Stimulated activated CD4-positive, alpha-beta T cell treated with anti-CD3 and anti-CD28 coated beads, Interleukin-4, amount 100 ng/mL, for 4 hours (primary cell): ENCODE measurements at places on chromosomes 5 and 9.

DNA sequence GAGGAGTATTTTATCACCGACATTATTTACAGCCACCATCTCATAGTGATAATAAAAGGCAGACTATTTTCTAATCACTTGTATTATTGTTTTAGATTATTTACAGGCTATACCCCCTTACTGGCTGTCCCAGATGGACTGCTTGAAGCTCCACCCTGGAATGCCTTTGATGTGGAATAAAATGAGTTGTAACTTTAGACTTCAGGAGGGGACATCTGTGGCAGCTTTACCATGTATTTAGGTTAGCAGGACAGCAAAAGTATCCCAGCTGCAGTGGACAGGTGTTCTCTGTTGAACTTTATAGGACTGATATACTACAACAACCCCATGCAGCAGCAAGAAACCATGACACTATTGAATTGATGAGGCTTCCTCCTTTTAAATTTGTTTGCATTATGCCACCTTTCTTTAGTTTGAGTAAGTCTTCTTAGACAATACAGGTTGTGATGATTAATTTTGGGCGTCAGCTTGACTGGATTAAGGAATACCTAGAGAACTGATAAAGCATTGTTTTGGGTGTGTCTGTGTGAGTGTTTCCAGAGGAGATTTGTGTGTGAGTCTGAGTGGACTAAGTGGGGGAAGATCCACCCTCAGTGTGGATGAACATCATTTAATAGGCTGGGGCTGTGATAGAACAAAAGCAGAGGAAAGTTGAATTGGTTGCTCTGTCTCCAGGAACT lies 29.2 kb upstream of the C9orf57 start:
- DNase-seq: no peak

DNA sequence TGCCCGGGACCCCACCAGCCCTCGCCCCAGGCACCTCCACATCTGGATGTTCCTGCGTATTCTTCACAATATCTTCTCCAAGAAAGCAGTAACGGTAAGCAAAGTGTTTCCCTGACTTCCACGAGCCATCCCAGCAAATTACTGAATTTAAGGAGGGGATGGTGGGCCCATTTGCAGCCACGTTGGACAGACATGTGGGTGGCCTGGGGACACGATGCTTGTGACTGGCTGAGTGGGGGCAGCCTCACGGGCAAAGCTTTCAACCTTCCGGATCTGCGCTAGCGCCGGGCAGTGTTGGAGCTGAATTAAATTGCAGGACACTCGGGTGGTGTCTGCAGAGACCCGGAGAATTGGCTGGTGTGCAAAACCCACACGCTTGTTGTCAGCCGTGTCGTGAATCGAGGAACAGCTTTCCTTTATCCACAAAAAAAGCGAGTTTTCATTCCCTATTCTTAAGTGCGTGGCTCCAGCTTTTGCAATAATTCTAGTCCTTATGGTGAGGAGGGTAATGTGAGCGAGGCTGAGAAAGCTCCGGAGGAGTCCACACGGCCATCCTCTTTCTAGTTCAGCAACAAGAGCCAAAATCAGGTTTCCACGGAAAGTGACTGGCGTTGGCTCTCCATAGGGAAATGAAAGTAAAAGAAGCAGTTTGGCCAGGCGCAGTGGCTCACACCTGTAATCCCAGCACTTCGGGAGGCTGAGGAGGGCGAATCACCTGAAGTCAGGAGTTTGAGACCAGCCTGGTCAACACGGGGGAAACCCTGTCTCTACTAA lies 17.5 kb upstream of the CLPTM1L start:
- no peak for DNase-seq

DNA sequence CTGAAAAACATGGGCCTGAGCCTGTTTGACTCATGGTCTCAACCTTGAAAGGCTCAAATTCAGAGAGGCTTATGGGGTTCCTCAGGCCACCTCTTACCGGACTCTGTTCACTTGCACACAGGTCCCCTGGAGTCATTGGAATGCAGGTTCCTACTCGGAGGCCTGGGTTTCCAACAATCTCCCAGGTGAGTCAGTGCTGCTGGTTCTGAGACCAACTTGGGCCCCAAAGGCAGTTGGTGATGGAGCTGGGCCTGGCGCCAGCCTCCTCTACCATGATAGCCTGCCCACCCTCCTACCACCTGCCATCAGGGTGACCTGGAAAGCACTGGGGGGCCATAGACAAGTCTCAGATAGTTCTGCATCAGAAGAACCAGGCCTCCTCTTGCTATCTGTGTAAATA lies 188.4 kb downstream of the RGS3 start:
- DNase-seq: no peak

DNA sequence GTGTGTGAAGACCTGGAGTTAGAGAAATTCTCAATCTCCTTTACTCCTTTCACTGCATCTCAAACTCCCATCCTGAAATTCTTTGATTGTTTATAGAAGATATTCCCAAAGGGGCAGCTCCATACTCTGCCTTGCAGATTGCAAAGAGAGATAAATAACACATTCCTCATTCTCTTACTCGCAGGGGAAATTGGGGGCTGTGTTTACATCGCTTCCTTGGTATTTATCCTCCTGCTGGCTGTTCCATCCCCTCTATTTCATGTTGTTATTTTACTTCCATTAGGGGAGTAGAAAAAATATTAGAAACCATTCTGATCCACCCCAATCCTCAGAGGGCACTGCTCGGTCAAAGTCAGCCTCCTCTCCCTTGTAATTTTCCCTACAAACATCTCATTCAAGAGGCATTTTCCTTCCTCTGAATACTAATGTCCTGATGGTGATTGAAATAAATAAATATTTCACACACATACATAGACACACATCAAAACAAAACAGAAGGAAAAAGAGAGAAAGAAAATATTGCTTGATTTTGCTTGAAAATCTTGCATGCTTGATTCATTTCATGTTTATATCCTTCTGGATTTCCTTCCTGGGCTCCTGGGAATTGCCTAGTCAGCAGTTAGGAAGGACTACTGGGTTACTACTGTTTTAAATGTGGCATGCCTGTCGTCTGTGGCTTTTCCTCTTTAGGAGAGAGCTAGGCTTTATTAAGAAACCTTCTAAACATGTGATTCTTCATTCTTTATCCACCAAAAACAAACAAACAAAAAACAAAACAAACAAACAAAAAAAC lies 420.1 kb upstream of the PAPPA start:
- no peak for DNase-seq

- no peak for DNase-seq
Measured at GRCh38 chr9:85432599-85432998, 309.2 kb downstream of the AGTPBP1 start.

GRCh38 chr5:107893642-107894041 lies 222.9 kb upstream of the EFNA5 start:
- DNase-seq: no peak

DNA sequence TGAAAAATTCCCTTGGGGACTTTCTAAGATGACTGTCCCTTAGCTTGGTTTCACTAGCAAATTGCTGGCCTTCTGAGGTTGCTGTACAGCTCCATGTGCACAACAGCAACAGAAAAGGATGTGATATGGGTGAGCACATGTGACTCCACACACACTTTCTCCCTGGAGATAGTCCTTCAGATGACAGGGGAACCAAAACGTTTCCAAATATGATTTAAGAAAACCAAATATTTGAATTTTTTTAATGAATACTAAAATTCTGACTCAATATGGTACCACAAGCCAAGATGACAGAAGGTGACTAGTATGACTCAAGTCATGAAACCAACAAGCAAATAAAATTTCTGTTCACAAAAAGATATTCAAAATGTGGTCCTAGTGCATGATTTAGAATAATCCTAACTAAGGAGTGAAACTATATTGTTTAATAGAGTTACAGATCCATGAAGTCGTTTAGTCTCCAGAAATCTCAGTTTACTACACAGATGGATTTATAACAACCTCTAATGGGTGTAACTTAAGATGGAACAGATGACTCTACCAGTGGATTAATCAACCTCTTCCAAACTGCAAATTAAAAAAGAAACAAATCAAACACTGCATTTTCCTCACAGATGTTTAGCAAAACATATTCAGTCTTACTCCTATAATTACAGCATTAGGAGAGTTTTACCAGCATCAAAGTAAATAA lies 144.8 kb upstream of the PIK3R1 start:
- DNase-seq: no peak

GRCh38 chr5:132179405-132179804 lies 48.2 kb downstream of the P4HA2 start:
- DNase-seq: no peak

DNA sequence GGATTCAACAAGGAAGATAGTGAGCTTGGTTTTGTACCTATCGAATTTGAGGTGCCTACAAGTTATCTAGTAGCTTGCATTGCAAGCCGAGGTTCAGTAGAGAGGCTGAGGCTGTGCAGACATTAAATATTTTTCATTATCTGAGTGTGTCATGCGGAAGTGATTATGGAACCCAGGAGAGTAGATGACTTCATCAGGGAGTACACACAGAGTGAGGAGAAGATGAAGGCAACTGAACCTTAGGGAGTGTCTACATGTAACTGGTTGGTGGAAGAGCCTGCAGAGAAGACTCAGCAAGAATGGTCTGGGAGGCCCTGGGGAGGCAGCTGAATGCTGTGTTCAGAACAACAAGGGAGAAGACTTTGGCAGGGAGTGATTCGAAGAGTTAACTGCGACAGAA lies 393.9 kb downstream of the ARHGEF28 start:
- no peak for DNase-seq

DNA sequence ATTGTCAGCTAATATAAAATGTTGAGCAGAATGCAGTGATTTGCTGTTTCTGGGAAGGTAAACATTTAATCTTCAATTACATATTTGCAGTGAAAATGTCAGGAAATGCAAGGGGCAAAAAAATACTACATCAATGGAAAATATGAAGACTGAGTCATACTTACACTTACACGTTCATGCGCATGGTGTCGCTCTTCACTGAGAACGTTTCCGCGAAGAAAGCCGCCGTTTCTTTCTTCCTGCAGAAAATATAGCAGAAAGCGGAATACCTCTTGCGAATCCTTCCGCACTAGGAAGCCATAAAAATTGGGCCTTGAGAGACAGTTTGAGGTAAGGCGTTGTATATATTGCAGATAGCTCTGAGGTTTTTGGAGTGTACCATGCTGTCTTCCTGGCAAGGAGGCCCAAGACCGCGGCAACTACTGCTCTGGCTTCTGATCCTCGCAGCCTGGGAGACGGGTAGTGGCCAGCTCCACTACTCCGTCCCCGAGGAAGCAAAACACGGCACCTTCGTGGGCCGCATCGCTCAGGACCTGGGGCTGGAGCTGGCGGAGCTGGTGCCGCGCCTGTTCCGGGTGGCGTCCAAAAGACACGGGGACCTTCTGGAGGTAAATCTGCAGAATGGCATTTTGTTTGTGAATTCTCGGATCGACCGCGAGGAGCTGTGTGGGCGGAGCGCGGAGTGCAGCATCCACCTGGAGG lies at the start of gene PCDHA13:
TSS of gene PCDHA13 (plus strand) at position 236 of the 702 bp plus-strand sequence. CDS start at position 381, 145 bp downstream.
- no peak for DNase-seq

DNA sequence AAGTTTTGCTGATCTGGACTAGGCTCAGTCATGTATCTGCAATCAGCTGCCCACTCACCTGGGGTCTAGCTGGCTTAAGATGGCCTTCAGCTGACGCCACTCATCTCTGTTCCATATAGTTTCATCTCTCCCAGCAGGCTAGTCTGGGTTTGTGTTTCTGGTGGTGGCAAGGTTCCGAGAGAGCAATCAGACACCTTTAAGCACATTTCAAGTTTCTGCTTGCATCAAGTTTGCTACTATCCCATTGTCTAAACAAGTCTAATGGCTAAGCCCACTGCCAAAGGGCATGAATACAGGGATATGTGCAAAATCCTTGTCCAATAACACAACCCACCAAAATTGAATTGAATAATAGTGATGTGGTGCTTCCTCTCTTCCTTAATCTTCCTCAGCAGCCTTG lies 251.7 kb downstream of the PIK3R1 start:
- no peak for DNase-seq

- DNase-seq: no peak
Measured at GRCh38 chr5:174455301-174455700, 269.1 kb upstream of the MSX2 start.

GRCh38 chr5:112533362-112533761 lies 114.3 kb upstream of the EPB41L4A start:
- DNase-seq: no peak

- no peak for DNase-seq
Measured at GRCh38 chr5:6377582-6377904, 804 bp downstream of the MED10 start.

- no peak for DNase-seq
Measured at GRCh38 chr9:37508135-37508833, 22.5 kb downstream of the POLR1E start.

GRCh38 chr9:114006931-114007691 lies 71.0 kb downstream of the AMBP start:
- no peak for DNase-seq

DNA sequence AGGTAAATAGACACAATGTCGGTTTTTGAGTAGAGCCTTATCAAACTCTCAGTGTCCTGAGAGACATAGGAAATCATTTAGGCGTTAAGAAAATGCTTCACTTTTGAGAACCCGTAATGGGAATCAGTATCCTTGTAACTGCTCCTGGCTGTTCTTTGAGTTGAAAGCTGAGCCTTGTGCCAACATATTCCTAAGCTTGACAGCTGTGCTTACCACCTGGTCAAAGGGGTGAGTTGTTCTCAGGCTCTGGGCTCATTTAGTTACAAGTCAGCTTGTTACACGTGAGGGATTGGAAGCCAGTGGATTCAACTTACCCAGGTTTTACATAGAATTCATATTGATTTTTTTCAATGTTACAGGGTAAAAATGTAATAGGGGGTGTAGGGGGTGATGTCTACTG lies 145.9 kb downstream of the GABRB2 start:
- no peak for DNase-seq

- DNase-seq: no peak
Measured at GRCh38 chr5:109669991-109670706, 19.6 kb upstream of the MAN2A1 start.

GRCh38 chr9:27933210-27934025 lies 360.1 kb upstream of the C9orf72 start:
- no peak for DNase-seq

DNA sequence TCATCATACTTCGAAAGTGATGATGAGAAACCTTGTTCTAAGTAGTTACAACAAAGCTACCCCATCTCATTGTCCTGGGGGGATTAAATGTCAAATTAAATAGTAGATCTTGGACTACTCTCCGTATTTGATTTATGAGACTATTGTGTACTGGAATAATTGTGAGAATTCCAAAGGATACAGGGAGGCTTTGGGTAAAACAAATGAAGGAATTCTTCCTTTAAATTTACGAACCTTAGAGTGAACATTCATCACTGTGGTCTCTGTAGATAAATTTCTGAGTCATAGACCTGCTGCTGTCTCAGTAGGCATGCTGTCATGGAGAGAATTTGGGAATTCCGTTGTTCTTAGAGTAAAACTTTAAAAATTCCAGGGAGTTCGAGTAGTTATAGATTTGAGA lies 836.2 kb downstream of the DNAH5 start:
- no peak for DNase-seq

DNA sequence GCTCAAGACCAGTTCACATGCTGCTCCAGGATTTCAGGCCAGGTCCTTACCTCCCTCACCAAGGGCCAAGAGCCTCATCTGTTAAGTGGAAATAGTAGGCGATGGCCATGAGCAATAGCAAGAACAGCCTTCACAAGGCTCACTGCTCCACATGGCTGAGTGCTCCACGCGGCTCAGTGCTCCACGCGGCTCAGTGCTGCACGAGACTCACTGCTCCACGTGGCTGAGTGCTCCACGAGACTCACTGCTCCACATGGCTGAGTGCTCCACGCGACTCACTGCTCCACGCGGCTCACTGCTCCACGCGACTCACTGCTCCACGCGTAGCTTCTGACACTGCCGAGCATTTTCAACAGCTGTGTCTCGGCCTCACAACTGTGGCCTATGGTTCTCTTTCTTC lies 36.4 kb upstream of the ADAMTS2 start:
- no peak for DNase-seq

- no peak for DNase-seq
Measured at GRCh38 chr9:134494273-134494815, 147.3 kb upstream of the COL5A1 start.

GRCh38 chr9:34575862-34576596 lies 13.5 kb downstream of the CNTFR start:
- no peak for DNase-seq
